ENCODE measurements at places on chromosomes 7 and 10.

- DNase-seq: no peak
Observed at GRCh38 chr7:81081616-81082015, 162.8 kb upstream of the SEMA3C start.

GRCh38 chr7:79927116-79927515 is 207.5 kb upstream of the GNAI1 start:
- no peak for DNase-seq

GRCh38 chr7:129166745-129167144 is 21.7 kb upstream of the SMO start:
- no peak for DNase-seq

DNA sequence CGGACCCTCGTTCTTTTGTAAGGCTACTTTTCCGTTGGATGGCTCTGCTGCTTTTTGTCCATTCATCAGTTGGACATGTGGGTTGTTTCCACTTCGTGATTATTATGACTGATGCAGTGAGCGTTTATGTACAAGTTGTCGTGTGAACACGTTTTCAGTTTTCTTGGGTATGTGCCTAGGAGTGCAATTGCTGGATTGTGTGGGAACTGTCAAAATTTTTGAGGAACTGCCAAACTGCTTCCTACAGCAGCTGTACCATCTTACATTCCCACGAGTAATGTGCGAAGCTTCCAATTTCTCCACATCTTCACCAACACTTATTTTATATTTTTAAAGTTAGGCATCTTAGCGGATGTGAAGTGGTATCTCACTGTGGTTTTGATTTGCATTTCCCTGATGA is 10.4 kb downstream of the FKBP6 start:
- no peak for DNase-seq

All from AG20443 (cell line).